Left lung (tissue), 14 donors: ENCODE measurements at places on chromosomes 5 and 9. TPM values are rescaled to one million over a fixed set of nuclear protein-coding genes. Genes with fewer than 3 reads are reported as not detected.

DNA sequence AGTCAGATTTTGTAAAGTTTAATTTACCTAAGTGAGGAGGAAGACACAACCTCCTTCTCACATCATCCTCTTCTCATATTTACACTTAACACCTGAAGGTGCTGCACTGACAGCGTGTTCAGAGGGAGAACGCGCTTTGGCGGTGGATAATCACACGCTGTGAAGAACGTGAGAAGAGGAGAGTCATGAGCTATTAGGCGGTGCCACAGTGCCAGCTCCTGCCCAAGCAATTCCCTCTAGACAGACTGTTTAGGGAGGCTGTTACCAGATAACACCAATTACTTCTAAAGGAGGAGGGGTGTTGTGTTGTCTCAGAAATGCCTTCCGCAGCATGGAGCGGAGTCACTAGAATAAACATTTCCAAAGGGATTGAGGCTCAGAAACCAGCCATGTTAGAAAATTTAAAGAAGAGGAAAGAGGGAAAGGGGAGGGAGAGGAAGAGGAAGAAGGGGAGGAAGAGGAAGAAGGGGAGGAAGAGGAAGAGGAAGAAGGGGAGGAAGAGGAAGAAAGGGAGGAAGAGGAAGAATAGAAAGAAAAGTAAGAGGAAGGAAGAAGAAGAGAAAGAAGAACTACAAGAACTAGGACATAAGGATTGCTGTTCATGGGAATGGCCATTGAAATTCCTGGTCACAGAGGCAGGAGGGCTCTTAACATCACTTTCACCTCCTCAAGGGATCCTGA, 37.3 kb upstream of the WWC1 start:
- no peak overlapping the region for H3K4me3 ChIP-seq
- no peak overlapping the region for H3K27ac ChIP-seq
- no peaks in the 10 kb centered on the region for H3K36me3 ChIP-seq

DNA sequence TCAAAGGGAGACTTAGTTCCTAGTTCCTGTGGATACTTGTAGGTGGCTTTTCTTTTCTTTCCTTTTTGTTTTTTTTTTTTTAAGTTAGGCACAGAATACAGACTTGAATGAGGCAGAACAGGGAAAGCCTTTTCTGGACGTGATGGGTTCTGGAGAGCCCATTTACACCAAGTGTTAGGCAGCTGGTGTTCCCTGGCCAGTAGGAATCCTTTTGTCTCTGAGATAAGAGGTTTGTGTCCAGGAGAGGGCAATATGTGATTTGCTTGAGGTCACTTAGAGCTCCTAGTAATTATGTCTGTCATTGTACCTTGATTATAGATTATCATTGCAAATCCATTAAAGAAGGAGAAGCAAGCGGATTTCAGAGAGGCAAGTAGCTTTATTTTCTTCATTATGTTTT, 9.1 kb downstream of the MEGF10 start:
- no peak overlapping the region for H3K27ac ChIP-seq
- H3K27me3 ChIP-seq = no peaks in the 10 kb centered on the region
- no peaks in the 10 kb centered on the region for H3K4me1 ChIP-seq
- no peak overlapping the region for H3K4me3 ChIP-seq

DNA sequence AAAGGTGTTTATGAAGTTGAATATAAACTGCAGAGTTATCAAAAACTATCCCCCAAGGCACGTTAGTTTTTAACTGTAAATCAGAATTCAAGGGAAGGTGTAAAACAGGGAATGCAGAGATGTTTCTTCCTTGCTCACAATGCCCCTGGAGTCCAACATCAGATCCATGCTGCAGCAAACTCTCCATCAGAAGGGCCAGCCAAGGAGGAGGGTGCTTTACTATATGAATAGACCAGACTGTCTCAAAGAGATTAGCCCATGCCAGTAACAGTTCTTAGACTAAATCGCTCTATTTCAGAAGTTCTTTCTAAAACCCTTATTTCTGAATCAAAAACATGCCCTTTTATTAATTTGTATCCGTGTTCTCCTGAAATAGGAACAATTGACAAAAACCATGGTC, 362.8 kb upstream of the RPS23 start:
- H3K27me3 ChIP-seq = no peaks in the 10 kb centered on the region
- peaks cover 7% of the 10 kb centered on the region for H3K4me1 ChIP-seq
- no peak for DNase-seq

GRCh38 chr5:80372780-80373179, 35.1 kb upstream of the ZFYVE16 start:
- H3K4me3 ChIP-seq = no peak overlapping the region
- no peak overlapping the region for H3K27ac ChIP-seq
- DNase-seq = no peak
- H3K27me3 ChIP-seq = no peaks in the 10 kb centered on the region
- peaks cover 6% of the 10 kb centered on the region for H3K4me1 ChIP-seq
- no peaks in the 10 kb centered on the region for H3K36me3 ChIP-seq

Gene PSAT1
- 15.9 TPM for total RNA-seq
